ENCODE measurements at places on chromosomes 4 and X.

DNA sequence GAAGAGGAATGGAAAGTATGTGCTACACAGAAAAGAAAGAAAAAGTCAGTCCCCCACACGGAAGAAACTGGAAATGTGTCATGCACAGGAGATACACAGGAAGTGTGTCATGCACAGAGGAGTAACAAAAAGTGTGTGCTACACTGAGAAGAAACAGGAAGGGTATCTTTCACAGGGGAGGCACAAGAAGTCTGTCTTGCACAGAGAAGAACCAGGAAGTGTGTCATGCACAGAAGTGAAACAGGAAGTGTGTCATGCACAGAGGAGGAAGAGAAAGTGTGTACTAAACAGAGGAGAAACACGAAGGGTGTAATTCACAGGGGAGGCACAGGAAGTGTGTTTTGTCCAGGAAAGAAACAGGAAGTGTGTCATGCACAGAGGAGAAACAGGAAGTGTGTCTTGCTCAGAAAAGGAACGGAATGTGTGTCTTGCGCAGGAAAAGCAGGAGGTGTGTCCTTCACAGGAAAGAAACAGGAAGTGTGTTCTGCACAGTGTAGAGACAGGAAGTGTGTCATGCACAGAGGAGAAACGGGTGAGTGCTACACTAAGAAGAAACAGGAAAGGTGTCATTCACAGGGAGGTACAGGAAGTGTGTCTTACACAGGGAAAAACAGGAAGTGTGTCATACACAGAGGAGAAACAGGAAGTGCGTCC, 527.2 kb upstream of the PRKX start:
- no peaks in the 10 kb centered on the region for H3K36me3 ChIP-seq
- no peak overlapping the region for H3K27ac ChIP-seq
- no peaks in the 10 kb centered on the region for H3K4me1 ChIP-seq
- no peak for DNase-seq

GRCh38 chrX:8141896-8142295, 29.2 kb downstream of the VCX2 start:
- H3K36me3 ChIP-seq, result no peaks in the 10 kb centered on the region
- no peak overlapping the region for H3K4me3 ChIP-seq
- DNase-seq, result no peak

GRCh38 chrX:73562984-73563737, at the start of gene CHIC1:
Gene CHIC1 (plus strand): TSS chrX:73563197. CDS start chrX:73563285, 88 bp downstream.
- H3K27ac ChIP-seq, result peak within 1 kb of the TSS; percentile 91
- H3K36me3 ChIP-seq, result no peaks in the 10 kb centered on the region
- peak; percentile 27 for DNase-seq
- H3K27me3 ChIP-seq, result no peaks in the 10 kb centered on the region
- peaks cover 4% of the 10 kb centered on the region for H3K4me1 ChIP-seq
- peak within 1 kb of the TSS; percentile 77 for H3K4me3 ChIP-seq

DNA sequence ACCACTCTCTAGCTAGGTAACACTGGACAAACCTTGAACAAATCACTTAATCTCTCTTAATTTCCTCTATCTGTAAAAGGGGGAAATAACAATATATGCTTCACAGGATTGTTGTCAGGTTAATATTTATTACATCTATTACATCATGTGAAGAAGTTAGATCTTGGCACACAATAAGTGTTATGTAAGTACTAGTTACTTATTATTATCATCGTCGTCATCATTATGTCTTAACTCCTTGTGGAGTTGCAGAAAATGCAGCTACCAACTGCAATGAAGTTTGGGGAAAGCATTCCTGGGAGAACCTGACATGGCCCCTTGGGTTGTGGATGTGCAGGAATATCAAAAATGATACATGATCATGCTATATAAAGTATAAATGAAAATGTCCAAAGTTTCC, 4.8 kb upstream of the JCHAIN start:
- no peak overlapping the region for H3K27ac ChIP-seq
- H3K36me3 ChIP-seq, result no peaks in the 10 kb centered on the region
- no peak overlapping the region for H3K4me3 ChIP-seq
- DNase-seq, result no peak
- H3K4me1 ChIP-seq, result no peaks in the 10 kb centered on the region

Data from Panc1 (cell line).